Glutamatergic neuron (in vitro differentiated cells): ENCODE measurements at places on chromosomes 7 and 10.

DNA sequence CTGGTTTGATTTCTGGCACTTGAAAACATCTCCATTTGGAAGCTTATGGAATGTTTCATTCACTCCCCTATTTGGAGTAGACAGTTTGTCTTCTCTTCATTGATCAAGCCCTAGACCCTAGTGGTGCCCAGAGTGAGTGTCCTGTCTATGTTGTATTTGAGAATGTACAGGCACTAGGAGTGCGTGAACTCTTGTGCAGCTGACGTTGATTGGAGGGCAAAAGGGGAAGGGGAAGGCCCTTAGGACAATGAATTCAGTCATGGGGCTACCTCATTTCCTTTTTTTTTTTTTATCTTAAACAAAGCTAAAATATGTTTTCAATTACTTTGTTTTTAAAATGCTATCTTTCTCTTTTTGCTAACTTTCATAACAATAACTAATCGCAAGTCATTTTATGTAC is 66.5 kb downstream of the ADD3 start:
- DNase-seq: no peak

DNA sequence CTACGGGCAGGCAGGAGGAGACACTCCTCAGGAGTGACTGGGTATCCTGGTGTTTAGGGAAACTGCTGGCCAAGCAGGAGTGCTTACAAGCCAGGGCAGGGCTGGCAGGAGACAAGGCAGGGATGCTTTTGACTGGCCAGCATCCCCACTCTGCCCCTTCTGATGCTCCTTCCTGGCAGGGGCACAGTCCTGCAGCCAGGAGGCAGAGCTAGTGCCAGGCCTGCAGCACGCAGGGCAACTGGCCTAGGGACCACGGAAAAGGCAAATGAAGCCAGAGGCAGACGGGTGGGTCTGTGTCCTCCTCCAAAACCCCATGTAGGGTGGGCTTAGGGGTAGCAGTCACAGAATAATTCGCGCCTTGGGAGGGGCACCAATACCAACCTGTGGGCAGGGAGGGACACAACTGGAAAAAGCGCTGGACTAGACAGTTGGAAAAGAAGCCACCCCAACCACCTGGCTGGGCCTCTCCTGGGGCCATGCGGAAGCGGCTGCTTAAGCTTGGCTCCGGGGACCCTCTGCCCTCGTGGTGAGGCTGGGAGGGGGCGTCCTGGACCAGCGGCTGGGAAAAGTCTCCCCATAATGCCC is 4.8 kb downstream of the IMPDH1 start:
- DNase-seq: no peak

GRCh38 chr10:3578159-3578558 is 206.8 kb downstream of the KLF6 start:
- DNase-seq: no peak

GRCh38 chr10:92591550-92592022 is 1.3 kb upstream of the KIF11 start:
- DNase-seq: peak; percentile 84

- DNase-seq: no peak
These were observed 285.4 kb downstream of the SNX13 start for GRCh38 chr7:17654940-17655339.

- no peak for DNase-seq
These were observed 152.9 kb downstream of the C1GALT1 start for GRCh38 chr7:7335215-7335614.

GRCh38 chr7:114084002-114084471 is 165.2 kb upstream of the PPP1R3A start:
- no peak for DNase-seq

GRCh38 chr7:86645676-86646276 is 2.1 kb downstream of the GRM3 start:
- DNase-seq: no peak

DNA sequence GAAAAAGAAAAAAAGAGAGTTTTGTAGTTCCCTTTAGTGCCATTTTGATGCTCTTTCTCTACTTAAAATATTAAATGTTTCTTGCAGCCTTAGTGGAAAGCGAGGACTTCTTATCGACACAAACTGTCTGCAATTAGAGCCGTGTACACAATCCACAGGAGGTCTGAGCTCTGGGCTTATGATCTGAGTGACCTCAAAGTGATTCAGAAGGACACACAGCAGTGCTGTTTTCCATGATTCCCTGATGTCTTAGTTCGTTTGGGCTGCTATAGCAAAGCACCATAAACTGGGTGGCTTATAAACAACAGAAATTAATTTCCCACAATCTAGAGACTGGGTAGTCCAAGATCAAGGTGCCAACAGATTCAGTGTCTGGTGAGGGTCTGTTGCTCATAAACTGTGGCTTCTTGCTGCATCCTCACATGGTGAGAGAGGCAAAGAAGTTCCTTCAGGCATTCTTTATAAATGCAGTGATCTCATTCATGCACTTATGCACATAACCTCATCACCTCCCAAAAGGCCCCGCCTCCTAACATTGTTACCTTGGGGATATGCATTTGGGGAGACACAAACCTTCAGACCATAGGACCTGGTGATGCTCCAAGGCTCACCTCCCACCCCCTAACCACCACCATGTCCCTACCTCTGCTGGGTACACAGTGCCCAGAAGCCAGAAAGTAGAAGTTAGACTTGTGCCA is 204.5 kb upstream of the GHITM start:
- no peak for DNase-seq

- DNase-seq: peak; percentile 2
These were observed 5.8 kb downstream of the ANTXRL start for GRCh38 chr10:46292573-46293023.

GRCh38 chr10:101238732-101239105 is 9.5 kb upstream of the LBX1 start:
- DNase-seq: peak; percentile 74

- no peak for DNase-seq
These were observed 176.0 kb downstream of the KIAA1217 start for GRCh38 chr10:24384954-24385353.

- DNase-seq: no peak
These were observed 193.2 kb upstream of the KLF6 start for GRCh38 chr10:3978174-3978573.

GRCh38 chr7:2510909-2511768 is 8.4 kb upstream of the LFNG start:
- no peak for DNase-seq

DNA sequence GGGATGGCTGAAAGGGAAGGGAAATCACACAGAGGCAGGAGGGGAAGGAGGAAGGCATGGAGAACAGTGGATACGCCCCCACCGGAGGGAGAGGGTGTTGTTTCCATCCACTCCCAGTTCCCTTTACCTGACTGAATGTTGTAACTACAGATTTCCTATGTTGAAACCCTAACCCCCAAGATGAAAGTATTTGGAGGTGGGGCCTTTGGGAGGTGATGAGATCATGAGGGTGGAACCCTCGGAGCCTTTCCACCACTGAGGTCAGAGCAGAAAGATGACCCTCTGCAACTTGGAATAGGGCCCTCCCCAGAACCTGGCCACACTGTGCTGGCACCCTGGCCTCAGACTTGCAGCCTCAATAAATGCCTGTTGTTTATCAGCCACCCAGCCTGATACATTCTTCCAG is 48.6 kb upstream of the CNPY1 start:
- no peak for DNase-seq

- no peak for DNase-seq
These were observed 110.3 kb downstream of the KAT6B start for GRCh38 chr10:74936577-74937265.

DNA sequence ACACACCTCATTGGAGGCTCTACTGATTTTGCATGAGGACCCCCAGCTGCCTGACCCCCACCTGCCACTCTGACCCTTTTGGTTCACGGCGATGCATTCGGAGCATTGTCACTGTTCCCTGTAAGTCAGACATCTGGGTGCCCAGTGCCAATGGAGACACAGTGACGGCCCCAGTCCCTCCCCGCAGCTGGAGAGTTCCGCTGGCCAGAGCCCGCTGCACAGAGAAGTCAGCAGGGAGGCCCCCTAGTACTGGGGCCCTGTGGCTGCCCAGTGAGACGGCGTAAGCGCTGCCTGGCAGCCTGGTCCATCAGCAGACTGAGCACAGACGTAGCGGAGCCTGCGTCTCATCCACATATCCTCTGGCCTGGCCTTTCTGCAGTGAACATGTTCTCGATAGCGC is 77.5 kb downstream of the NKX6-2 start:
- no peak for DNase-seq

GRCh38 chr10:13152296-13152695 is 9.1 kb upstream of the MCM10 start:
- DNase-seq: no peak

- no peak for DNase-seq
These were observed 35.2 kb downstream of the PRSS2 start for GRCh38 chr7:142806022-142806356.

GRCh38 chr10:42973411-42973810 is 103.5 kb upstream of the RET start:
- DNase-seq: no peak

GRCh38 chr7:117119192-117119924 is 166.1 kb downstream of the ST7 start:
- peak; percentile 86 for DNase-seq

GRCh38 chr7:97013134-97013844 is 7.9 kb downstream of the DLX6 start:
- no peak for DNase-seq

- peak; percentile 3 for DNase-seq
These were observed 207.9 kb downstream of the TNS3 start for GRCh38 chr7:47373871-47374451.

GRCh38 chr10:76735866-76736265 is 901.7 kb downstream of the KCNMA1 start:
- no peak for DNase-seq

GRCh38 chr10:89202033-89202425 is 5.1 kb downstream of the CH25H start:
- no peak for DNase-seq

- no peak for DNase-seq
These were observed 218.5 kb upstream of the KLF6 start for GRCh38 chr10:4003348-4003973.

- no peak for DNase-seq
These were observed 134.8 kb downstream of the MLLT10 start for GRCh38 chr10:21668831-21669230.

- no peak for DNase-seq
These were observed 121.3 kb downstream of the SEMA3A start for GRCh38 chr7:84073186-84073875.

- DNase-seq: no peak
These were observed 1.4 kb upstream of the ASIC3 start for GRCh38 chr7:151046603-151047573.

DNA sequence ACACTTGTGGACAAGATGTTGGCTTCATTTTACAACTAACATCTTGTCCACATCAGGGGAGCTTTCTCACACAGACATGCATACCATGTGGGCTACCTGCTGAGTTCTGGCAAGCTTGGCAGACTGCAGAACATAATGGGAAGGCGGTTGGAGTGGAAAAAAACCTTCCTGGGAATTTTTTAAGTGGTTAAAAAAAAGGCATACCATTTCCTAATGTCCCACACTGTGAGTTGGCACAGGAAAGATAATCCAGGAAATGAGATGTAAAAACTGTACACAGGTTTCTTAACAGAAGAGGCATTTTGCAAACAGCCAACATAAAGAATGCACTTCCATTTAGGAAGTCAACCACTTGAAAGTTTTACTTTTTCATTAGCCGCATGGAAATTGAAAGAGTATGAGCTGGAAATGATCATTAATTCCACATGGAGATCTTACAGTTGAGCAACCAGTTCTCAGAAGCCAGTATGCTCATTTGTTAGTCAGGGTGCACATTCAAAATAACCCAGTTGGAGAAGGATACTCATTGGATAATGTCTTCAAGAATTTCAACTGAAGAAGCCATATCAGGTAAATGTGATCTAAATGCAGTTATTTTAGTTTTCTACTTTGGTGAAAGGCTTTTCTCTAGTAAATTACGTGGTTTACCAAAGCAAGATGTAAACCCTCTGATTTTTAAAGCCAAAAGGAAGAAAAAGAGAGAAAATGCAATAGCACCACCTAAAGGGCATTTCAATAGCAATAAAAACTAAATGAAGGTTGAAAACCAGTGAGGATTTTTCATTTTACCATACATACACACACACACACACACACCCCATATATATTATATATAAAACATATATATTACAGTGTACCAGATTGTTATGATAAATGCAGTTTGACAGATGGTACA is 194.0 kb downstream of the TAX1BP1 start:
- no peak for DNase-seq

DNA sequence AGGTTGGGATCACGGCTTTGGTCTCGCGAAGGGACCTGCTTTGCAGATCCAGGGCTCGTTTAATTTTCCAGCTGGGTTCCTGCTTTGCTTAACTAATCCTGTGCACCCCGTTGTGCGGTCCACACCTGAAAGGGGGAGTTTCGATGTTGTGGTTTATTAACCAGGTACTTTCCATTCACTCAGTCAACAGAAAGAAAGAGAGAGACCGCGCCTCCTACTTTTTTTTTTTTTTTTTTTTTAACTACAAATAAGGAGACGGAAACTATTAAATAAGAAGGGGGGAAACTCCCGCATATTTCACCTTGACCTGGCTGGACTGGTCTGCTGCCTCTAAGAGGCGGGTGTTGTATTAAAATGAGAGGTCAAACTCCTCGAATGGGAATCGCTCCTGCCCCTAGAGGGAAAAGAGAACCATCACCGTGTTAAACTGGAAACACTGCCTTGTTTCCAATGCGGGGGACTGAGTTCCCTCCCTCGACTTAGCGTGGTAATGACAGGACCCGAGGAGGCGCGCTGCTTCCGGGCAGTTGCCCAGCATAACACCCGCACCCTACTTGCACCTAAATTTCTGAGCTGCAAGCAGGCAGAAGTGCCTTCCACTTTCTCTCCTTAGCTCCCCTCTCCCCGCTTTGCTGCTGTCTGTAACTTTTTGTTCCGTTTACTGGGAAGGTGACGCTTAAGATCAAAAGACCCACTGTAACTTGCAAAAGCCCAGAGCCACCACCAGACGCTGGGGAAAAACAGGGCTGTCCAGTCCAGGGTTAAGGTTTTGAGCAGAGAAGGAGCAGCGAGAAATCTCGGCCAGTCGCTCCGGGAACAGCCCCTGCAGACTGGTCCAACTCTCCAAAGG is 1.1 kb upstream of the ITGB8 start:
- peak; percentile 62 for DNase-seq

DNA sequence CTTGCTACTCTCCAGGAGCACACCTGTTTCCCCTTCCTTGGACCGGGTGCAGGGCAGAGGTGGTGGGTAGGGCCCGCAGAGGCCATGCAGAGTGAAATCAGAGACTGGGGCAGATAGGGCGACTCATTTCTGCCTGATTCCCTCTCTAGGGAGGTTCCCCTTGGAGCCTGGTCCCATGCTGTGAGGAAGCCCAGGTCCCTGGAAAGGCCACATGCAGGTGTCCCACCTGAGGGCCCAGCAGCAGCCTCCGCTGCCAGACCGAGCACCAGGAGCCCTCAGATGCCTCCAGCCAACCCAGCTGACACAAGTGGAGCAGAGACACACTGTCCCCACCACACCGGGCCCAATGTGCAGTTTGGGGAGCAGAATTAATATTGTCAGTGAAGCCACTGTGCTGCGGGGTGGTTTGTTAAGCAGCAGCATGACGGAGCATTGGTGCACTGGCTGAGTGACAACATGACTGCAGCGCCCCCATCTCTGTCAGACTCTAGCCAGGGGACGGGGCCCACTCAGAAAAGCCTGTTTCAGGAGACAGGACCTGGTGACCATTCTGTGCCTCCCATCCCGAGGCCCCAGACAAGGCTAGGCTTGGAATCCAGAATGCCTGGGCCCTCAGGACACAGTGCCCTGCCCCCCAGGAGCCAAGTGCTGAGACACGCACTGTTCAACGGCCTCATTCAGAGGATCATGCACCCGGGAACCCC is 30.4 kb upstream of the RET start:
- peak; percentile 8 for DNase-seq

- no peak for DNase-seq
These were observed 1.3 kb downstream of the GJD4 start for GRCh38 chr10:35606430-35606829.
